ENCODE measurements at places on chromosomes 16 and 17.

GRCh38 chr17:57999010-57999495, 8.0 kb downstream of the SRSF1 start:
- no peak for DNase-seq

- no peak for DNase-seq
Observed at GRCh38 chr17:77796176-77796860, 162.2 kb upstream of the TNRC6C start.

DNA sequence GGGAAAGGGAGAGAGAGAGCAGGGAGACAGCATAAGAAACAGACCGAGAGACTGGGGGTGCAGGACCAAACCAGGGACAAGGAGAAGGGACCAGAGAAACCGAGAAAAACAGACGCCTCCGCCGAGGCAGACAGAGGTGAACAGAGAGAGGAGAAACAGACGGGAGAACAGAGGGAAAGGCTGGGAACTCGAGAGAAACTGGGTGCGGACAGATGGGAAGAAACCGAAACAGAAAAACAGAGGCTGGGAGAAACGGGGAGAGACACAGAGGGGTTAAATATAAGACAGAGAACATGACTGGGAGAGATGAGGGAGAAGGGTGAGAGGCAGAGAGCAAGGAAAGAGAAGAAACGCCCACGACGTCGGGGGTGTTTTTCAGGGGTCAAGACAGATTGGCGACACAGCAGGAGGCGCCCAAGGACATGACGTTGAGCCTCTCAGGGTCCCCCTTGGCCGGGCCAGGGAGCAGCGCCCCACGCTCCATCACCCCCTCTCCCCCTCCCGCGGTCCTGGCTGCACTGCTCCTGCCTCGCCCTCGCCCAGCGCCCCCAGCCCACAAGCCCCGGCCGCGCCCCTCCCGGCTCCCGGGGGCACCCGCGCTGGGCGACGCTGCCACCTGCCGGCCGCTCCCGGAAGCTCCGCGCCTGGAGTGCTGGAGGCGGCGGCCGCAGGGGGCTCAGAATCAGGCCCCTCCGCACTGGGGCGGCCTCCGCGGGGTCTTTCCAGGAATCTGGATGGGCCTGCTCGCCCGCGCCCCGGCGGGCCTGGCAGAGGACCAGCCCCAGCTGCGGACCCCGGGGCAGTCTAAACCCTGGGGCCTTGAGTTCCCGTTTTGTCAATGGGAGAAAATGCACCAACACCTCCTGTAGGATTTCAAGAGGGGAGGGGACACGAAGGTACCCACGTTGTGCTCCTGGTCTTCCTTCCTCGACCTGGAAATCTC, 1.3 kb upstream of the TMEM92 start:
- DNase-seq, result peak; percentile 71

GRCh38 chr17:27547301-27547683, 83.7 kb upstream of the LGALS9 start:
- DNase-seq, result no peak

GRCh38 chr16:58685084-58685449, 497 bp upstream of the SLC38A7 start:
- DNase-seq, result no peak

DNA sequence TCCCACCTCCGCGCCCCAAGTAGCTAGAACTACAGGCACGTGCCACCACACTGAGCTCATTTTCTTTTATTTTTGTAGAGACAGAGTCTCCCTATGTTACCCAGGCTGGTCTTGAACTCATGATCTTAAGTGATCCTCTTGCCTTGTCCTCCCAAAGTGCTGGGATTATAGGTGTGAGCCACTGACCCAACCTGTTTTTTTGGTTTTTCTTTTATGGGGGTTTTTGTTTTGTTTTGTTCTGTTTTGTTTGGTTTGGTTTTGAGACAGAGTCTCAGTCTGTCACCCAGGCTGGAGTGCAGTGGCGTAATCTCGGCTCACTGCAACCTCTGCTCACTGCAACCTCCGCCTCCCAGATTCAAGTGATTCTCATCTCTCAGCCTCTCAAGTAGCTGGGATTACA, 16.4 kb downstream of the GID4 start:
- no peak for DNase-seq

- DNase-seq, result no peak
Observed at GRCh38 chr17:57354673-57355072, 98.3 kb downstream of the MSI2 start.

GRCh38 chr16:55592306-55592705, 25.8 kb downstream of the CAPNS2 start:
- no peak for DNase-seq

DNA sequence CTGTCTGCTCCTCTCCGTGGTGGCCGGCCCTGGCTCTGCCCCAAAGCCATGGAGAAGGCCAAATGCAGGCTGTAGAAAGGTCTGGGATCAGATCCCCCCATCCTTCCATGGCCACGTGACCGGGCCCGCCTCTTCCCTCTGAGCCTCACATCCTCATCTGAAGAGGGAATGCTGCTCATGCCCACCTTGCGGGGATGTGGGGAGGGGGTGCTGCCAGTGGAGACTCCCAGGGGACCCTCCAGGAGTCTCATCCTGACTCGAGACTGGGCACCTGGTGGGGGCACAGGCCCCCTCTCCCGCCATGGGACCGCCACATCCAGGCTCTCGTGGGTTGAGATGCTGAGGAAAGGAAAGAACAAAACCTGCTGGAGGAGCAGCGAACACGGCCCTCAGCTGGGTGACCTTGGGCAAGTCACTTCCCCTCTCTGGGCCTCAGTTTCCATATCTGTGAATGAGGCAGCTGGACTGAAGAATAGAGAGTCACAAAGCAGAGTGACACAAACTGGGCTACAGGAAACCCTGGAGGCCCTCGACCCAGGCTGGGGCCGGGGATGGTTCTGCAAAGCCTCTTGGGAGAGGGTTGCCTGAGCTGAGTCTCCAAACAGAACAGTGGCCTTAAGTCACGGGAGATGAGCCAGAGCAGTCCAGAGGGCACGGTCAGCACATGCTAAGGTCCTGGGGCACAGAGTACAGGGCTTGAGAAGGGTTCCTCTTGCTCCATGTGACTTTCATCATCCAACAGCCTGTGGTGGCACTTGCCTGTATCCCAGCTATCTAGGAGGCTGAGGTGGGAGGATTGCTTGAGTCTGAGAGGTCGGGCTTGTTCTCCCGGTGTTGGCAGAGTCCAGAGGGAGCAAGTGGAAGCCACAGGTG, 30.1 kb downstream of the SOCS1 start:
- DNase-seq, result no peak

DNA sequence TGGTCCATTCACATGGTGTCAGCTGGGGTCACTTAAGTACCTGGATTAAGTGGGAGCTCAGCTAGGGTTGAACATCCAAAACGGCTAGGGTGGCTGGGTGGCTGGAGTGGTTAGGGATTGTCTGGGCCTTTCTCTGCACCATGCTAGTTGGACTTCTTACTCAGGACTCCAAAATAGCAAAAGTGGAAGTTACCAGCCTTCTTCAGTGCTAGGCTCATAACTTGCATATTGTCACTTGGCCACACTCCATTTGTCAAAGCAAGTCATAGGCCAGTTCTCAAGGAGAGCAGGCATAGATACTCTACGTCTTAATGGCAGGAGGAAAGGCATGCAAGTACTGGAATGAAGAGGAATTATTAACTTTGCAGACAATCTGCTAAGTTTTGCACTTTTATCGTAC, 69.7 kb downstream of the ESRP2 start:
- DNase-seq, result no peak

DNA sequence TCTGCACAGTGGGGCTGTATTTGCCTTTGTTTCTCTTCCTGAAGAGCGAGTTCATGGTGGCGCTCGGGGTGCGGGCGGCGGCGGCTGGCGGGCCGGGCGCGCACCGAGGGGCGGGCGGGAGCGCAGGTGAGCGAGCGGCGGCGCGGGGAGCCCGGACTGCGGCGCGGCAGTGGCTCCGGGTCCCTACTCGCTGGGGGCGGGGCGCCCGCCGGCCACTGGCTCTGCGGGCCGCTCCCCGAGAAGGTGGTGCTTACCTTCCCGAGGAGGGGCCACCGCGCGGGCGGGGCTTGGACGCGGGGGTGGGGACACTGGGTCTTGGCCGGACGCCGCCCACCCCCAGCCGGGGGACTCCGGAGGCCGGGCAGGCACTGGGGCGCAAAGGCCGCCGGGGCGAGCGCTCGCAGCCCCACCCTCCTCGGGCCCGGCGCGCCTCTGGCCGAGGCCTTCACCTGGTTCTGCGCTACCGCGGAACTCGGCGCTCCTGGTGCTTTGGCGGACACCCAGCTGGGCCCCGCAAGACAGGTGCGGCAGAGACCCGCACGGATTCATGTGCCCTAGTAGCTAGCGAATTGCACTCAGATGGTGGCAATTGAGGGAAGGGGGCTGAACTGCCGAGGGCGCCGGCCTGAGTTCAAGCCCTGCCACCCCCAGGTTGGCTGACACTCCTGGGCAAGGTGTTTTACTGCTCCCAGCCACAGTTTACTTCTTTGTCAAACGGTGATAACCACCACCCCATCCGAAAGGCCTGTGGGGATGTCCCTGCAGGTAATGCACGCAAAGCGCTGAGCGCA, at the start of gene PPL:
PPL (minus strand) TSS at position 158 of the 791 bp plus-strand sequence; CDS start at position 55, 103 bp downstream.
- DNase-seq, result peak; percentile 46
